ENCODE measurements at places on chromosomes 3 and 15.

DNA sequence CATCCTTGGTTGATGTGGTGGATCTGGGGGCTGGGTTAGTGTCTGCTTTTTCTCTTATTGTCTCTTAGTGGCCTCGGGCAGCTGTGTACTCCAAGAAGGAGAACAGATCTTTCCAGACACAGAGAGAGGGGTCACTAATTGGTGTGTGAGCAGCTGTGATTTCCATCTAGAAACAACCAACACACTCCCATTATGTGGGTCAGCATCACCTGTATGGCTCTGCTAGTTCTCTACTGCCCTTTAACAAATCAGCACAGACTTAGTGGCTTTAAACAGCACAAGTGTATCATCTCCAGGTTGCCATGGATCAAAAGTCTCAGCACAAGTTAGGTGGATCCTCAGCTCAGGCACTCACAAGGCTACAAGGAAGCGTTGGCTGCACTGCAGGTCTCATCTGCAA lies 156.8 kb downstream of the LRTM1 start:
- no peak for DNase-seq

DNA sequence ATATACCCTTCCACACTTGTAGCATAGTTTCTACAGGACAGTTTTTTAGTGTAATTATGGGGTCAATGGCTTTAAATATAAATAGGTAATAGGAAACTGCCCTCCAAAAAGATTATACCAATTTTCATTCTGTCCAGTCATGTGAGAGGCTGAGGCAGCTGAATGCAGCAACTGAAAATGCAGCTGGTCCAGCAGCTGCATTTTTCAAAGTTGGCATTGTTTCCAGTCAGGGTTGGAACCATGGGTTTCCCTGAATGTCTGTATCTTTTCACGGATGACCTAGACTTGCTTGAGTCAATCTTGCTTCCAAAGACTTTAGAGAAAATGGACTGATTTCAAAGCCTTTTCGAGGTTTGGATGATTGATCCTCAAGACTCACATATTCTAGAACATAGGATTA lies 9.9 kb upstream of the KNL1 start:
- DNase-seq, result peak; percentile 34

DNA sequence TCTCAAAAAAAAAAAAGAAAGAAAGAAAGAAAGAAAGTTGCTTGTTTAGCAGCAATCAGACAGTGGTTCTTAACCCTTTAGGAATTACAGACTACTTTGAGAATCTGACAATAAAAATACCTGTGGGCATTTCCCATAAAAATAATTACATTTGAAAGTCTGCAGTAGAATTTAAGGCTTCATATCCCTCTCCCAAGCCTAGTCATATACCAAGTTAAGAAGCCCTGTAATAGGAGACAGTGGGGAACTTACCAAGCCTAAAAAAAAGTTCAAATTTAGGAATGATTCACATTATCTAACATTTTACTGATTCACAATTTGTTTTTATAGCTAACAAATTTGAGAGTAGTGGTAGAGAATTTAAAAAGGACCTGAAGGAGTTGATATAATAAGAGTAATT lies 47.5 kb downstream of the LRRFIP2 start:
- no peak for DNase-seq

GRCh38 chr3:67998281-67998680 lies 343.9 kb upstream of the SUCLG2 start:
- DNase-seq, result no peak

DNA sequence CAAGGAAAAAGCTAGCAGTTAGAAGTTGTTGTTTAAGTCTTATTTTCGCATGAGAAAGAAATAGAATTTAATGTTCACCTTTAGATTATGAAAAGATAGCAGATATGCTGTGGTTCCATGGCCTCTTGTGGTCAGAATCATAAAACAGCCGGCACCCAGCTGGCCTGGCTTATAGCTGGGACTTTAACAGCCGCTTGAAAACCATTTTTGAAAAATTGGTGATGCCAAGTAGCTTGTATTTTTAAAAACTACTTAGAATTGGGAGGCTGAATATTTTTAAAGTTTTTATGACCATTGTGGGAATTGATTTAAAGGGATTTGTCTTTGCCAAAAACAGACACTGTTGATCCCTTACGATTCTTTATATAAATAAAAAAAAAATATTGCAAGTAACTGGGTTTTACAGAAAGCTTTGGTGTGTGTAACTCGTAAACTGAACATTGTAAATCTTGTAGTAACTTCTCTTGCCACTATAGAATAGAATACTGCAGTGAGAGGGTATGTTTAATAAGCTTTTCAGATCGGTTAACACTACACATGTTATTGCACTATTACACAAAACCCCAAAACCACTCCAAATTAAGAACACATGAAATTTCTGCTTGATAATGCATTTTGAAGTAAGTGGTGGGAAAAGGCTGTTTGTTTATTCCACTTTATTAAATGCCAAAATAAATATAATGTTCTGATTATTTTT lies 6.6 kb downstream of the ARRDC4 start:
- DNase-seq, result no peak

Measured in foreskin melanocyte (primary cell).